ENCODE measurements at places on chromosomes 3 and 15.

- DNase-seq, result no peak
Observed at GRCh38 chr3:16207031-16207430, 32.6 kb downstream of the GALNT15 start.

GRCh38 chr3:36146404-36146803 is 233.9 kb upstream of the STAC start:
- no peak for DNase-seq

DNA sequence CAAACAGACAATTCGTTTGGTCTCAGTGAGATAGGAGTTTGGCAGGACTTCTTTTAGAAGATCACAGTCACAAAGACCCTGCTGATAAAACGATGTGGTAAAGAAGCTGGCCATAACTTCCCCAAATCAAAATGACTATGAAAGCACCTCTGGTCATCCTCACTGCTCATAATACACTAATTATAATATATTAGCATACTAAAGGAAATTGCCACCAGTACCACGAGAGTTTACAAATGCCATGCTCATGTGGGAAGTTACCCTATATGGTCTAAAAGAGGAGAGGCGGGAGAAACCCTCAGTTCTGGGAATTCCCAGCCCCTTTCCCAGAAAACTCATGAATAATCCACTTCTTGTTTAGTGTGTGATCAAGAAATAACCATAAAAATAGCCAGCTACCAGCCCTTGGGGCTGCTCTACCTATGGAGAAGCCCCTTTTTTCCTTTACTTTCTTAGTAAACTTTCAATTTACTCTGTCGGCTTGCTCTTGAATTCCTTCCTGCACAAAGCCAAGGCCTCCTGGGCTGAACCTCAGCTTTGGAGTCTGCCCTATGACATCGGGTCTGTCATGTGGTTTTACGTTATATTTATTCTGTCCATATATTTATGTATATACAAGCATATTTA is 115.8 kb upstream of the IGSF10 start:
- DNase-seq, result no peak

GRCh38 chr3:94694894-94695293 is 632.0 kb downstream of the NSUN3 start:
- no peak for DNase-seq

DNA sequence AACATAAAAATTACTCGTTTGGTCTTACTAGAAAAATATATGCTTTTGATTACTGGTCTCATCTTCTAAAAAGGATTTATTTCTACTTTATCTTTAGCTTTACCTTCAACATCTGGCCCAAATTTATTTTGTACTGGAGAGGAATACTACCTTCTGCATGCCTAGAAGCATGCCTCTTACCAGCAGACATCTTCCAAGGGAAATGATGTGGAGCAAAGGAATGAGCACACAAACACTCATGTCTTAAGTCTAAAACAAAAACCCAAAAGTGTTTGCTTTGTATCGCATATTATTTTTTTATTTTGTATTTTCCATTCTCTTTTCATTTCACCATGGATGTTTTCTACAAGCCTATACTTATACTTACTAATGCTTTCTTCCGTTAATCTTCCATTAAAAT is 304.6 kb upstream of the KCNMB2 start:
- DNase-seq, result no peak

- no peak for DNase-seq
Observed at GRCh38 chr15:40328751-40329150, 5.3 kb downstream of the INAFM2 start.

DNA sequence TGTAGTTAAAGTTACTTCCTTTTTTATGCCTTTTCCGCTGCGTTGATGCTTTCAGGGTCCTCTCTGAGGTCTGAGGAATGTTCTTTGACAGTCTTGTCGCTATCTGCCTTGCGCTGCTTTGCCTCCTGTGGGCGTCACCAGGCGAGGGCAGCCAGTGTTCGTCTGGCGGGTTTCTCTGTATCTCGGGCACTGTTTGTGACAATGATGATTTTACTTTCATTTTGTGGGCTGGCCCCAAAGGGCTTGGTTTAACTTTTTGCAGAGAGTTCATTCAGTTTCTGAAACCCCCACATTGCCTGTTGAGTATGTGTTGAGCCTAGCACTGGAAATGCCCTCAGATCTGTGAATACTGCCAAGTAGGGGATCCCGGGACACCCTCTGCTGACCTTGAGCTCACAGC is 24.6 kb upstream of the SACM1L start:
- no peak for DNase-seq

DNA sequence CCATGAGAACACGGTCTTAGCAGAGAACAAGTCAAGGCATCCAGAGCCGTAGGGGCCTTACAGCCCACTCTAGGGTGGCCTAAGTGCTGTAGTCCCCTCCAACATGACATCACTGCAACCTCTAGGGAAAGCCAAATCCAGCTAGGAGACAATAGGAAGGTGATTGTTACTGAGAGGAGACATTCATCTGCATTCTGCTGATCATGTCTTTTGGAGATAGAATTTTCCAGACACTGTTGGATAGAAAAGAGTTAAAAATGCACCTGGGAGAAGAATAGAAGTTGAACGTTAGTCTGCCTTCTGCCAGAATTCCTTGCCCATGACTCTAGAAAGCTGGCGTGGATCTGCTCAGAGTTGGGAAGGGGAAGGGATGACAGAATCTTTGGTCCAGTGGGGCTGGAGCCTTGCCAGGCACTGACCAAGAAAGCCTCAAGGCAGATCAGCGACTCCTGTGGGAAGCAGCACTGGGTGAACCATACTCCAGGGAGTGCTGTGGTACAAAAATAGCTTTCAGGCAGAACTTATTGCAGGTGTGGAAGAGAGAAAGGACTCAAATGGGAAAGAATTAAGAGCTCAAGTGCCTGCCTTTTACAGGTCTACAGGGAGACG is 44.8 kb upstream of the RAF1 start:
- peak; percentile 96 for DNase-seq

DNA sequence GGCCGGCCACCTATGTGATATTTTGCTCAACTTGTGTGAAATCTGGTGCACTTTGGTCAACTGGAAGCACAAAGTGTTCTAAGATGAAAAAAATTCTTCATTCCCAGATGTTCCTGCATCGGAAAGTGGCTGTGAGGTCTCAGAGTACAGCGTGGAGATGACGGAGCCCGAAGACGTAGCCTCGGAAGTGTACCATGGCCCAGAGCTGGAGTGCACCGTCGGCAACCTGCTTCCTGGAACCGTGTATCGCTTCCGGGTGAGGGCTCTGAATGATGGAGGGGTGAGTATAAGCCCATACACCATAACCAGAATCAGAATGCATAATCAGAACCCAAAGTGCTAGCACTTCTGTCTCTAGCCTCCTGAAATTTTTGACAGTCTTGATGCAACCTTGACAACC is 104.3 kb downstream of the GHSR start:
- no peak for DNase-seq

DNA sequence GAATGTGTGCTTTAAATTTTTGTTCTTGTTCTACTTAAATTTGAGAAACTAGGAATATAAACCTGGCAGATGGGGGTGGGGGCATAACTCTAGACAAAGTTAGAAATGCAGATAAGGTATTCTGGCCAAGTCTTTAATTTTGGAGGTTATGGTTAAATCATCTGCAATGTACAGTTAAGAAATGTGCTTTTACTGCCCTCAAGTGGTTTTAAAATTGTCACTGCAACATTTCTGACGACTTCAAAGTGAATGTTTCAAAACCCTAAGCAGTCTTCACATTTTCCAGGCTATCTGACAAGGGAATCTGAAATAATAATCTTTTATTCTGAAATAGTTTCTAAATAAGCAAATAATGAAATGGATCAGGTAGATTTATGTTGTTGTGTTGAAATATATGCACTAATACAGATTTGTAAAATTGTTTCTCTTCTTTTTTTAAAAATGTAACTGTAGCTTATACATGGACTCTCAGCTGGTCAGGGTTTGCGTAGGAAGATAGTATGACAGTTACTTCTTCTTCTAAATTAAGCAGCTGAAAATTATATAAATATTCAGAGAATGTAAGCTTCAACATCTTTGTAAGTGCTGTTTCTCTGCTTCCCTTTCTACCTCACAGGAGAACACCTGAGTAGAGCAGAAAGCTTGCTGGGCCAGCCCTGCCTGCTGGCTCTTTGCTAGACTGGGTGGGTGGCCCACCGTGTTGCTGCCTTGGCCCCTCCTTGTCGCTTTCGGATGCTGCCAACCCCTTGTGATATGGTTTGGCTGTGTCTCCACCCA is 45.0 kb downstream of the SUCNR1 start:
- peak; percentile 58 for DNase-seq

GRCh38 chr3:69389520-69390248 is 3.8 kb upstream of the FRMD4B start:
- no peak for DNase-seq

- no peak for DNase-seq
Observed at GRCh38 chr15:57619746-57620145, 28.0 kb downstream of the MYZAP start.

DNA sequence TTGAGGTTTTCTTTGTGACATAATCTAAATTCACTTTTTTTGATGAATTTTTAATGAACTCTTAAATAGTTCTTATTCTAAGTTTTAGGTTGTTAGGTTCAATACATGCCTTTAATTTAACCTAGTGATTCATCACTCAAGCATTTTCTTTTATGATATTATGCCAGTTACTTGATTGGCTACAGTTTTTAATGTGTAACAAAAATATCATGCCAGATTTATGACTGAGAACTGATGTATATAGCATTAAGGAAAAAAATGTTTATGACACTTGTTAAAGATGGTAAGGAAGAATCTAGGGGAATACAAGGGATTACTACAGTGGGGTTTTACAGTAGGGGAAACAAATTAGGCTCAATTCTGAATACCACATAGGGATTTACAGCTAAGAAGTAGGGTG is 103.1 kb downstream of the VGLL3 start:
- no peak for DNase-seq

- DNase-seq, result peak; percentile 7
Observed at GRCh38 chr3:9732080-9732739, 675 bp downstream of the BRPF1 start.

GRCh38 chr15:57286446-57287122 is 89.7 kb upstream of the CGNL1 start:
- DNase-seq, result no peak

DNA sequence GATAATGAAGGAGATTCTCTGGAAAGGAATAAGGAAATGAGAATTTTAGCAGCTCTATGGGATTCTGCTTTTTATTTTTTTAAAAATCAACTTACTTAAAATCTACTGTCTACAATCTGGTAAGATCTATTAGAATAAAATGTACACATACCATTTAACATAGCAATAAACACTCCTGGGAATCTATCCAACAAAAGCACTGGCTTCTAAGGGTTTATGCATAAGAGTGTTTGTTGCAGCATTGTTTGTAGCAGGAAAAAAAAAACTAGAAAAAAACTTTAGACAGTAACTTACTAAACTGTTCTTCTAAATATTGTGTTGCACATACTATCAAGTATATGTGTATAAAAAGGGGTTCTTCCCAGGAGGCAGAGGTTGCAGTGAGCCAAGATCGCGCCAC is 15.7 kb upstream of the RBP1 start:
- DNase-seq, result no peak

DNA sequence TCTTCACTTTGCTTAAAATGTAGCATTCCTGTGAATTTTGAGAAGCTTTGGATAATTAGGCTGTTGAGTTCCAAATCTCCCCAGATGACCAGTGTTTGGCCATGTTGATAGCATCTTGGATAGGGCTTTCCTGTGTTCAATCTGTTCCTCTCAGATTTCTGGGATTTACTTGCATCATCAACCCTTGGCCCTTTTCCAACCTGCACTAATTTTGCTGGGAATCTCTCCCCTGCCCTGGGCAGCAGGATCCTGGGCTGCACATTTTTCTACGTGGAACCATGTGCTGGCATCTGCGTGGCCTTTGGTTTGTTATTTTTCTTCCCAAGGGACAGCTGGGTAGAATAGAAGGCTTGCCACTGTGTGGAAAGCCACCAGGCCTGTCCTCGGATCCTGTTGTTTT is 75.4 kb upstream of the PLXNA1 start:
- no peak for DNase-seq

GRCh38 chr3:69872783-69873378 is 126.7 kb upstream of the SAMMSON start:
- DNase-seq, result no peak

GRCh38 chr3:132261506-132261905 is 55.7 kb upstream of the ACP3 start:
- no peak for DNase-seq

DNA sequence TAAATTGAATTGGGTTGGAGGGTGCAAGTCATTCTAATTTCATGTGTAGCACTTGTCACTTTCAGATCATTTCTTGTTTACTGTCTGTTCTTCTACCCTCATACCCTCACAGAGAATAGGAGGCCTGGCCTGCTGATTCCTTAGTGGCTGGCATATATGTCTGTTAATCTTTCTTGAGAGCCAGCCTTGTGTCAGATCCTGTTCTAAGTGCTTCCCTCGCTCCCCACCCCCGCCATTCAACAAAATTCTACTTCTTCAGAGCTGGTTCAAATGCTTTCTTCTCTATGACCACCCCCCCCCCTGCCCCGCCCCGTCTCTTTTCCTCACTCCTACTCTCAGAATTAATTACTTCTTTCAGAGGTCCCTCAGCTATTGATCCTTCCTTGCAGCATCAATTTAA is 1.5 kb upstream of the U2SURP start:
- no peak for DNase-seq

DNA sequence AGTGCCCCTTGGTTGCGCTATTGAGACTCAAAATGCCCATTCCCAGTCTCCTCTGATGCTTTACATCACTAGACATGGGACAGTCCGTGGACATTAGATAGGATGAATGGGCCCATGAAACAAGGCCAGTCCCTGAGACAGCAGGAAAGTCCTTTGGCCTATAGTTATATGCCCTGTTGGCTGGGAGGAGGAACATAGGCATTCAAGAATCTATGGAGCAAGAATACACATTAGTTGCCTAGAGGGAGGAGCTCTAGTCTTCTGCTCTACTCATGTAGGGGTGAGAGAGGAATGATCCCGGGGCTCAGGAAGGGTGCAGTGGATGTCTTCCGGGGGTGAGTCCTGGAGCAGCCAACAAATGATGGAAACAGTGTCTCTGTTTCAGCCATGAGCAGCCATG is 58.0 kb upstream of the LRTM1 start:
- no peak for DNase-seq

DNA sequence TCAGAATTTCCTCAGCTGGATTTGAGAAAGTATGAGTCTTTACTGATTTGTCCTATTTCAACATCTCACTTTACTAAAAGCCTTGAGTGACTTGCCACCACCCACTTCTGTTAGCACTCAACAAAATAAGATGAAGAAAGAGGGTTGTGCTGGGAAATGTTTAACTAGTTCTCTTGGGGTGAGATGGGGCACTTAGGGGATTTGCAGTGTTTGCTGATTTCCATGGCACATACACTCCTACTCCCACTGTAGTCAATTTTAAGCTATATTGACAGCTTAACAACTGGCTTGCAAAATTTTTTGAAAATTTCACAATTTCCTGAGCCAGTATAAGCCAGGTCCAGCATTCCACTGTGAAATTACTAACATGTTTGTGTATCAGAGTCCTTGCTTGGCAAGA is 463.1 kb upstream of the ARHGEF26 start:
- DNase-seq, result no peak

GRCh38 chr3:16728770-16729745 is 123.8 kb upstream of the DAZL start:
- DNase-seq, result no peak

- DNase-seq, result peak; percentile 1
Observed at GRCh38 chr3:166283840-166284239, 446.6 kb upstream of the BCHE start.

Measured in myocyte (in vitro differentiated cells).